ENCODE measurements at places on chromosomes 13 and 19. TPM values are rescaled to one million over a fixed set of nuclear protein-coding genes. Genes with fewer than 3 reads are reported as not detected.

- peak; percentile 93 for DNase-seq
Observed at GRCh38 chr19:4557971-4558941, 1.2 kb downstream of the SEMA6B start.

DNA sequence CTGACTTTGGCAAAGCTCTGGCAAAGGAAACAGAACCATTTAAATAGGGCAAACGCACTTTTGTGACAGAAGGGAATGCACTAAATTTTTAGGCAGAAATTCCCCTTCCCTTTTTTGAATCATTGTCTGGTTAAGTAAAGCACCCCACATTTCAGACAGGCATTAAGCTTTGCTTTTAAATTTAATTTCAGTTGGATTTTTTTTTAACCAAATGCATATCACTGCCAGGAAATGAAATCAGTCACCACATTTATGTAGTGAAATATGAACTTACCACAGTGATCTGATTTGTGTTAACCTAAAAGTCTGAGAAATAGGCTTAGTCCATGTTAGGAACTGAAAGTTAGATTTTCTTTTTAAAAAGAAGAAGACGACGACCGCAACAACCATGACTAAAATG is 10.8 kb downstream of the GPR183 start:
- DNase-seq = no peak

GRCh38 chr13:21330126-21330861 is 128.8 kb downstream of the ZDHHC20 start:
- no peak for DNase-seq

GRCh38 chr13:22642088-22642487 is 538.7 kb upstream of the SGCG start:
- DNase-seq = no peak

The EXOC3L2 gene
- total RNA-seq = 5.4 TPM

DNA sequence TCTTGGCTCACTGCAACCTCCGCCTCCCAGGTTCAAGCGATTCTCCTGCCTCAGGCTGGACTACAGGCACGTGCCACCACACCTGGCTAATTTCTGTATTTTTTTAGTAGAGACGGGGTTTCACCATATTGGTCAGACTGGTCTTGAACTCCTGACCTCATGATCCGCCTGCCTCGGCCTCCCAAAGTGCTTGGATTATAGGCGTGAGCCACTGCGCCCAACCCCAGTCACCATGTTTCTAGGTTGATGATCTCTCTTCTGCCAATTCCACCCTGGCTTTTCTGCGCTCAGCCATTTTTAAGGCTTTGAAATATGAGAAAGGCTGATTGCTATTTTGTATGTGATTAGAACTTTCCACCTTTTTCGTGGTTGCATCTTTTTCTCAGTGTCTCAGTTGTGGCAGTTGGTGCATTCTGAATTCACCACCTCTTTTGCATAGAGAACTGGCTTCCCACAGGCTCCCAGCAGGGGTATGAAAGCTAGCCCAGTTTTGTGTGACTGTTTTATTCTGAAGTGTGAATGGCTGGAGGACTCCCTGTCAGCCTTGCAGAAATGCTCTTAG is 15.5 kb downstream of the CEACAM1 start:
- peak; percentile 43 for DNase-seq

DNA sequence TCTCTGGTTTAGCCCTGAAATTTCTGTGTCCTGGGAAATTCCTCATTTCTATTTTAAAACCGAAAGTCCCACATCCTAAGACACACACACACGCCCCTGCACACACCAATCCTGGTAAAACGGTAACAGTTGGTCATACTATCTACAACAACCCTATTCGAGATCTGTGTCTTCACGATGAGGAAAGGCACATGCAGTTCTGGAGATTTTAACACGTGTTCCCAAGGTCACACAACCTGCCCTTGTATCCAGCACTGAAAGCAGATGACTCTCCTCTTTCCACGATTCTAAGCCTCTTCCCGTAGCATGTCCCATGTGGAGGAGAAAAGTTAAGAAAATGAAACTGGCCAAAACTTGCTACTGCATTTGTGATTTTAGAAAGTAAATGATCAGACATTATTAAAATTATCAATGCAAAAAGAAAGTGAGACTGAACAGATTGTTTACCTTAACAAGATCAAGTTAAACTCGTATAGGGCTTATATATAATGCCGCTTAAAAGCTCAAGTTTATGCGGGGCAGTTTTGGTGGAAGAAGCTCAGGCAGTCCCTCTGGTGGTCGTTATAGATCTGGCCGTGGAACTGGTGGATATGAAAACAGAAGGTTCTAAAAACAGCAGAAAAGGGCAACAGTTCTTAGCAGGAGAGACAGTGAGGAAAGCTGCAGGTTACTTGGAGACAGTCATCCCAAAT is 32.7 kb downstream of the VSTM1 start:
- DNase-seq = peak; percentile 38

The C19orf67 gene
- total RNA-seq = 0.94 TPM

- DNase-seq = no peak
Observed at GRCh38 chr13:77416666-77417212, 89.8 kb upstream of the MYCBP2 start.

The EBI3 gene
- total RNA-seq = 0.67 TPM

The DIRAS1 gene
- 12.2 TPM for total RNA-seq

The METTL21C gene
- total RNA-seq = not detected

GRCh38 chr13:102002287-102002686 is 399.6 kb downstream of the FGF14 start:
- DNase-seq = no peak

The SYCN gene
- not detected for total RNA-seq

The DYRK1B gene
- total RNA-seq = 6.9 TPM

DNA sequence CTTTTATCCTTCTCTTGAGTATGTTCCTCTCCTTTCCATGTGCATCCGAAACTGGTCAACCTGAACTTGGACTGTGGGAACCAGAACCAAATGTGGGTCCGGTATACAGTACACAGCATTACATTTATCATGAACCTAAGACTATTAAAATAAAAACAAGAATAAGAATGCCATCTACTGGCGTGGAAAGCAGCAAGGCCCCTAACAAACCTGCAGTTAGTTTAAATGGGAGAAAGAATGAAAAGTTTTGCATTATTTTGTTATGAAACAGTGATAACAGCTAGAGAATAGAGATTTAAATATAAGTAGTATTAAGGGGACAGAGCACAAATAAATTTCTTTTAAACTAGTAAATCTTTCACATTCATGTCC is 159.5 kb downstream of the RBM26 start:
- no peak for DNase-seq
